Activated naive CD4-positive, alpha-beta T cell (primary cell): ENCODE measurements at places on chromosomes 5 and 9.

DNA sequence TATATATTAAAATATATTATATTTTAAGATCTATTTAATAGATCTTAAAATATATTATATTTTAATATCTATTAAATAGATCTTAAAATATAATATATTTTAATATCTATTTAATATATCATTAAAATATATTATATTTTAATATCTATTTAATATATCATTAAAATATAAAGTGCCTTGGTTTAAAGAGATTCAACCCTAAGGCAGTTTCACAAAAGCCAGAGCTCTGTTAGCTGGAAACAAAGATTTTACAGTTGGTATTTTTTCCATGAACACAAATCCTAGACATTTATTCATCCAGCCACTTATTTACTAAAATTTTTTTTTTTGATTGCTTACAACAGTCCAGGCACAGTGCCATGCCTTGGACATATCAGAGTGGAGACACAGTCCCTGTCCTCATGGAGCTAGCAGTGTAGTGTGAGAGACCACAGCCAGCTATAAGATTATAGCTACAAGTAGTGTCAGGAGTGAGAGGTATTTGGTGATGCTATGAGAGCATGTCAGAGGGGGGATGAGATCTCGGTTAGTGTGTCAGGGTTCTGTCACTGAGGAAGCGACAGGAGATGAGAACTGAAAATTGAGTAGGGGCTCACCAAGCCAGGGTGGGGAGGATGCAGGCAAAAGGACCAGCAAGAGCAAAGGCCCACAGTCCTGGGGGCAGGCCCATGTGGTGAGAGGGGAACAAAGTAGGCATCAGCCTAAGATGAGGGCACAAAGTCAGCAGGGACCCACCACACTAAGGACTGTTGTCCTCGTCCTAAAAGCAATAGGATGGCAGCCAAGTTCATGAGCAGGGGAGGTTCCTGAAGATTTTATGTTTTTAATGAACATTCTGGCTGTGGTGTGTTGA is 74.5 kb downstream of the FBXO38 start:
- no peak for DNase-seq

GRCh38 chr5:107807431-107807830 is 136.7 kb upstream of the EFNA5 start:
- DNase-seq: no peak

DNA sequence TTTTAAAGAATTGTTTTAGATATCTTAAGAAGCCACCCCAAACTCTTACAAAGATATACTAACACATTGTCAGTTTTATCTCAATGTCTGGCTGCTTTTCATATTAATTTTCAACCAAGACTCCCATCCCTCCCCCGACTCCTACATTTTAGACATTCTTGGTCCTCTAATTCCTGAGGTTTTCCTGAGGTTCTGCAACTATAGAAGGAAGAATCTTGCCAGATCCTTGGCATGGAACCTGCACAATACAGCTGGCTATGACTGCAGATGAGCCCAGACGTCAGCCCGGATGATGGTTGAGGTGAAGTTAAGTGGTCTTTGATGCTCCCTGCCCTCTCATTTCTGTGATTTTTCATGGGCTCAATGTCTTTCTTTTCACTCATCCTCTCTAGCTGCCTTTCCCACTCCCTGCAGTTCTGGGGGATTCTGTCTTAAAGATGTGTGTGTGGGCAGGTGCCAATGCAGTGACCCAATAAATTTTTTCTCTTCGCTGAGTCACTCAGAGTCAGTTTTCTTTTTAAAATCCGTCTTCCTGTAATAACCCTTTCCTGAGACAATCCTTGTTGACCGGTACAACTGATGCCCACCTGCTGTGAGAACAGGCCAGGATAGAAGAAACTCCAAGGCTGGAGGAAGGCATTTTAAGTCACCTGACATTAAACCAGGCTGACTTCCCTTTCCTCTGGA is 237.8 kb upstream of the GAS1 start:
- DNase-seq: no peak

DNA sequence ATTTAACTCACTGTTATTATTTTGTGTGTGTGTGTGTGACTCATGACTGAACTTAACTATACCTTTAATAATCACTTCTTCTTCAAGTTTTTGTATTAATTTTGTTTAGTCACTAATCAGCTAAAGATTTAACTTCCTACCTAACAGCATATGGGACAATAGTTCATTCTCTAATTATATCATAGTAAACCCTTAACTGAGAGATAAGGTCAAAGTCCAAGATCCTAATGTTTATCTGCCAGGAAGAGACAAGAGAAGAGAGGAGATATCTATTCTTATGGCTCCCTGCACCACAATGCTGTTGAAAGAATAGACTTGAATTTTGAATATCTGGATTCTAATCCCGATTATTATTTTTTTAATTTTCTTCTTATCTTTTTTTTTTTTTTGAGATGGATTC is 28.1 kb downstream of the FREM1 start:
- no peak for DNase-seq

DNA sequence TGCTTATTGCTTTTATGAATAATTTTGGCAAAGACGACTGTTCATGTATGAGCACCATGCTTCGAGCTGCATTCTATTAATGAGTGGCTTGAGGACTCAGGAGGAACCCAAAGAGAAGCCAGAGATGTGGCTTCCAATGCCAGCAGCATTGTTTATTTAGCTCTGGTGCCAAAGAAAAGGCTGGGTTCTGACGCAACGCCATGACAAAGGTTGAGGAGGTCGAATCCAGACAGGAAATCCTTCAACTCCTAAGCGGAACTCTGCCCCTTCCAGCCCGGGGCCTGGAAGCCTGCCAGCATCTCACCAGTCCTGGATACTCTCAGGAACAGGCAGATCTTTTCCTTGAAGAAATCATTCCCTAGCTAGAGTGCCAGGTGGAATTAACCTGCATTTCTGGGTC is 104.4 kb downstream of the ARHGAP26 start:
- DNase-seq: no peak

DNA sequence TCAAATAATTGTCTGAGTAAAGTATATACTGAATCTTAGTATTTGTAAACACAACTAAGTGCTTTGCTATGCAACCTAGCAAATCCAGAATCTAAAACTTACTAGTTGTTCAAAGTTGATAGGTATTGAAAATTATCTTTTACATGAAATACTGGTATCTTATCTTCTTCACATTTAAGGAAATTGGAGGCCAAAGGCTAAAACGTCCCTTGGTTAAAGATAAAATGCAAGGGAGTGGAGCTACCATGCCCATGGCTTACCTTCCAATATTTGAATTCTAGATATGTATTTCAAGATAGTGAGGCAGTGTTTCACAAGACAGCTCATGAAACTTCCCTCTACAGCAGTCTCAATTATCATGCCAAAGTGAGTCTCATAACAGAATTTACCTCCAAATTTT is 373.5 kb downstream of the KIAA0825 start:
- no peak for DNase-seq

DNA sequence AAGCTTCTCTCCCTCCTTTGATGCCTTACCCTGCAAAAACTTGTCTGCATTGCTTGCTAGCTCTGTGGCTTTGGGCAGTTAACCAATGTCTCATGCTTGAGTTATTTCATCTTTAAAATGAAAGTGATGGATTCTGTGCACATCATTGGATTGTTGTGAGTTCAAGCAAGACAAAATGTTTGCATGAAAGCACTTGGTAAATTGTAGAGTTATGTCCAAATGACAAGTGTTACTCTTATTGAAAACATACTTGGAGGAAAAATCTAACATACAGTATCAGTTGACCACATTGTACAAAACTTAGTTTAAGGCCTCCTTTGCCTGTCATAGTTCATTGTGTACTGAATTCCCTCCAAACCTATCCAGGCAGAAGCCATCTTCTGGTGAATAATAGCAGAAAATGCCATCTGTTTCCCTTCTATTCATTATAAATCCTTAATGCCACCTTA is 30.0 kb downstream of the TGFBR1 start:
- no peak for DNase-seq

GRCh38 chr5:111394586-111394985 is 117.7 kb downstream of the STARD4 start:
- no peak for DNase-seq

GRCh38 chr9:115013998-115014397 is 83.6 kb upstream of the TNFSF8 start:
- DNase-seq: peak; percentile 62

DNA sequence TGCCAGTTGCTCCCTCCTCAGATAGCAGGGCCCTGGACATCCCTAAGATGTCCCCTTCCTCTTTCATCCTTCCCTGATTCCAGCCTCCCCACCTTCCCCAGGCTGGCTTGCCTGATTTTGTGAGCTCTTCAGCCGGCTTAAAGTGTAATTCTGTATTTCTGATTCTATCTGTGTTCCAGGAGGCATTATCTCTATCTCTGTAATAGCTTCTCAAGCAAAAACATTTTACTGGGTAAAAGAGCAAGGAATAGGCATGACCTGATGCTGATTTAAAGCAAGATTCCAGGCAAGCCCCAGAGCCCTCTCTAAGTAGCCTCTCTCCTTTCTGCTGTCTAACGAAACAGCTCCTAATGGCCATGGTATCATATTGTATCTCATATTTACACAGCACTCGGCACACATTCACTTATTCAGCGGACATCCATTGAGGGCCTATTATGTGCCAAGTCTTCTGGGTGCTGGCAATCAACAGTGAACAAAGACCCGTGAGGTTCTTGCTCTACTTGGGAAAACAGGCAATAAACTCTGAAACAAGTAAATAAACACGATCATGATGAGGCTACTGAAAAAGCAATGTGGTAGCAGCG is 100.9 kb upstream of the MSX2 start:
- DNase-seq: no peak

DNA sequence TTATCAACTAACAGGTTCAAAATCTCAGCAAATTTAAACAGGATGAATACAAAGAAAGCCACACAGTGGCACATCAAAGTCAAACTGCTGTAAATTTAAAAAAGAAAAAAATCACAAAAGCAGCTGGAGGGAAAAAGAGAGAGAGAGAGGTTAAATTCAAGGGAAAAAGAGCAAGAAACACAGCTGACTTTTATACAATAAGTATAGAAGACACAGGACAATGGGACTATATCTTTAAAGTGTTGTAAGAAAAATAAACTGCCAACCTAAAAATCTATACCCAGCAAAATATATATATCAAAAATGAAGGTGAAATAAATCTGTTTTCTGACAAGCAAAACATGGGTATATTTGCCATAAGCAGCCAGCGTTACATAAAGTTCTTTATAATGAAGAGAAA is 261.5 kb downstream of the TLE1 start:
- no peak for DNase-seq

DNA sequence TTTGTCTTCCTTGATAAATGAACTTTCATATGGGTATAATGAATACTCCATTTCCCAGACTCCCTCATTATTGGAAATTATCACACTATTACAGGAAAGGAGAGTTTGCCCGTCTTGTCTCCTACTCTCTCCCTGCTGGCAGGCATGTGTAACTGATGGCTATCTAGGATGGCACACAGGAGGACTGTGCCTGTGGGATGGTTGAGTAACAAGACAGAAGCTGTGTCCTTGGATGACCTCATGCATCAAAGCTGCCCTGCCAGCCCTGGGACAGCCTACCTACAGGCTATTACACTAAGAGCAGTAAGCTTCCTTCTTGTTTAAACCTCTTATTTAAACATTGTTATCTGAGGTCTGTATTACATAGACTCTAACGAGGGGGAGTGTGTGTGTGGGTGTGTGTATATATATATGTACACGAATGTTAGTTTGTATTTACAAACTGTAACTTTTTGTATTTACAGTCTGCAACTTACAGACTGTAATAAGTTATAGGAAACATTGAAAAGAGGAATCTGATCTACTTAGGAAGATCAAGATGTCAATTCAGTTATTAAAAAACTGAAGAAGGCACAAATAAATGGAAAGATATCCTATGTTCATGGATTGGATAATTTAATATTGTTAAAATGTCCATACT is 247.6 kb upstream of the ACO1 start:
- DNase-seq: no peak

DNA sequence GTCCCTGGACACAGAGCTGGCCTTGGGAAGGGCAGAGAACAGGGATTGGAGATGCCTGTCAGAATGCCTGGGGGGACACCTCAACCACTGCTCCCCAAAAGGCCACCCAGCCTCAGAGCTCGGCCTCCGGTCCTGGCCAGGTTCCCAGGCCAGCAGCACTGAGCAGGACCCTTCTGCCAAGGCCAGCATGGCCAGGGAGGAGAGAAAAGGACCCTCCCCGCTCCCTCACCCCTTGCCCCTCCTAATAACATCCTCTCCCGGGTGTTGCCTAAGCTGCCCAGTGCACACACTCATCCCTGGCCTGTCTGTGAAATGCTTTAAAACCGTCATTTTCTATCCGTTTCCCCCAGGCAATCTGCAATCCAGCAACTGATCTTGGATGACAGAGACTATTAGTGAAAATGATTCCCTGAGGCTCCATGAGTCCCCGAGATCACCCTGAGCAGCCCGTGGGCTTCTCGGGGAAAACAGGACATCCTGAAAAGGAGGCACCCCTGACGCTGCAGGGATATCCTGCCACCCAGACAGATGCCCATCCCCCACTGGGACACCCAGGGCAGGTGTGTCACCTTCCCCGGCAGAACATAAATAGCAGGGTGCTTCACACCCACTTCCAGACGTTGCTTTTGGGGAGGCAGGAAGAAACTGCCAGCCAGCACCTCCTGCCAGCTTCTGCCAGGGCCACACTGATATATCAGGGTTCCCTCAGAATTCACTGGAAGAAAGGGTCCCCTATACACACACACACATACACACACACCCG is 75.3 kb downstream of the ADAMTS2 start:
- no peak for DNase-seq

DNA sequence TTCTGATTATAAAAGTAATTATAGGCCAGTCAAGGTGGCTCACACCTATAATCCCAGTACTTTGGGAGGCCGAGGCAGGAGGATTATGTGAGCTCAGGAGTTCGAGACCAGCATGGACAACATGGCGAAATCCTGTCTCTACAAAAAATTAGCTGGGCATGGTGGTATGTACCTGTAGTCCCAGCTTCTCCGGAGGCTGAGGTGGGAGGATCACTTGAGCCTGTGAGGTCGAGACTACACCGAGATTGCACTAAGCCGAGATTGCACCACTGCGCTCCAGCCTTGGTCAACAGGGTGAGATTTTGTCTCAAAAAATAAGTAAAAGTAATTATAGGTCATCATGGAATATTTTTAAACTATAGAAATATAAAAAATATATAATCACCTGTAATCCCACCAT is 18.1 kb downstream of the IRF1 start:
- no peak for DNase-seq

DNA sequence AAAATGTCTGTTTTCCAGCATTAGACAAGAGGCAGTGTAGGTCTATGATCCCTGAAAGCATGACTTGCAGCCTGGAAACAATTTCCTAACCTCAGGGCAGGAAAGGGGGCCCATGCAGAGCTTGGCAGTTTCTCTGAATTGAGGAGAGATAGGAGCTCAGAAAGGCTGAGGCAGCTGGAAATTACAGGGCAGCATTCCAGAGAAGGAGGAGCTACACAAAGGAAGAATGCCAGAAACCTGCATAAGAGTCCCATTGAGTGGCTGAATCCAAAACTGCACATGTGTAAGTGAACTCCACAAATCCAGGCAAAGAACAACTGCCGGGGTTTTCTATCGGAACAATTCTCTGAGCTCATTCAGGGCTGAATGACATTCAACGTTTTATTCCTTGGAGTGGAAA is 346.8 kb downstream of the PIK3R1 start:
- DNase-seq: no peak

- DNase-seq: no peak
Measured at GRCh38 chr9:26802921-26803320, 89.7 kb downstream of the CAAP1 start.

- no peak for DNase-seq
Measured at GRCh38 chr9:10785255-10785654, 172.5 kb upstream of the PTPRD start.

- no peak for DNase-seq
Measured at GRCh38 chr5:181168595-181169118, 21.3 kb downstream of the OR2V2 start.
